ENCODE measurements at places on chromosomes 11 and 22.

- no peak for DNase-seq
- H3K4me3 ChIP-seq: no peak overlapping the region
- no peak overlapping the region for H3K27ac ChIP-seq
- no peaks in the 10 kb centered on the region for H3K27me3 ChIP-seq
- H3K4me1 ChIP-seq: no peaks in the 10 kb centered on the region
These were observed 18.6 kb upstream of the OR56A3 start for GRCh38 chr11:5923427-5923776.

- peaks cover 6% of the 10 kb centered on the region for H3K4me1 ChIP-seq
- peaks cover 12% of the 10 kb centered on the region for H3K36me3 ChIP-seq
- H3K27me3 ChIP-seq: no peaks in the 10 kb centered on the region
- H3K4me3 ChIP-seq: no peak overlapping the region
- no peak for DNase-seq
- no peak overlapping the region for H3K27ac ChIP-seq
These were observed 40.8 kb upstream of the CYP2D6 start for GRCh38 chr22:42171417-42171816.

DNA sequence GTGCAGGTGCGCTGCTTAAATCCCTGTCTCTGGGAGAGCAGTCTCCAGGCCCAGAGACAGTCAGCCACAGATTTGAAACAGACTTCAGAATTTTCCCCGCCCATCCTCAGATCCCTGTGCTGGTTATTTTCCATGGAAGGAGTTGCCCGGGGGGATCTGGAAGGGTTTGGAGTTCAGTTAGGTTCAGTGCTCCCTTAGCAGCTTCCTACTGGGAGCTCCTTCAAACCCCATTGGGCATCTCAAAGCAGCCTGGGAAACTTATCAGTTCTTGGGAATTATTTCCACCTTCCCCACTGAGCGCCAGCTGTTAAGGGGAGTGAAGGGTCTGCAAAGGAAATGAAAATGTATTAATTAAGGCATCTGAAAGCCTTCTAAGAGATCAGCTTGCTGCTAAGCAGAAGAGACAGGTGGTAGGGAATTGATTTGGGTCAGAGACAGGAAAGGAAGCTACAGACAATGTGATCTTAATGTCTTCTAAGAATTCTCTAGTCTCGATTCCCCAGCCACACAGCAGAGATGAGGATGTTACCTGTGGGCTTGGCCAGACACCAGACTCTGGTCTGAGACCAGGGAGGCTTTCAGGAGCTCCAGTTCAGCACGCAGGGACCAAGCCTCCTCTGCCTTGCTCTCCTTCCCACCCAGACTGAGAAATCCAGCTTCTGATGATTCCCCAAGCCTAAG lies 106.2 kb upstream of the TBCEL start:
- no peak overlapping the region for H3K4me3 ChIP-seq
- H3K27ac ChIP-seq: no peak overlapping the region
- no peaks in the 10 kb centered on the region for H3K36me3 ChIP-seq

GRCh38 chr11:88202498-88202897 lies 27.3 kb upstream of the RAB38 start:
- H3K36me3 ChIP-seq: no peaks in the 10 kb centered on the region
- H3K27me3 ChIP-seq: no peaks in the 10 kb centered on the region

DNA sequence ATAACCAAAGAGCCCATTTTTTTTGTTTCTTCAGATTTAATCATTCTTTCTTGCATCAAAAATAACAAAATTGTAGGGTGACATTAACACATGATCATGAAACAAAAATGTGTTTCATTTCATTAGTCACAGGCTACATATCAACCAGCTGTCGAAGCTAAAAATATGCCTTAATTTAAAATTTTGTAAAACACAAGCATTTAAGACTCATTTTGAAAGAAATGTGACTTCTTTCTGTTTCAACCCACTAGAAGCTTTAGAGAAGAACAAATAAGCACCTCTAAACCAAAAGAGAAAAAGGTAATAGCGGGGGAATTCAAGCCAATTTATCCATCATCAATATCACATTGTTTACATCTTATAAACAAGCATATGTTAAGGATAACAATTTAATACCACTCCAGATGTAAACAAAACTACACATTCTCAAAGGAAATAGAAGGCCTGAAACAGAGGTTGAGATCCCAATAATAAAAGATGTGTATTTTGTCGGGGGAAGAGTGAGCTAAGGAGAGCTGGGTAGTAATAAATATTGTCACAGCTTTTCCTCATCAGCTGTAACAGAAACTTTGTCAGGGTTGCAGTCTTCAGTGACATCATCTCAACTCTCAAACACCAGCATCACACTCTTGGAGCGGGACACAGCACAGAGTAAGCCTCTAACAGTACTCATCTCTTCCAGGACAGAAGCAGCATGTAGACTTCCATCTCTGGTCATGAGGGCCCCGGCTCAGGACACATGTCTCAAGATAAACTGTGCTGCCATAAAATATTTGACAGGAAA lies 42.0 kb downstream of the ALG9 start:
- no peaks in the 10 kb centered on the region for H3K4me1 ChIP-seq
- no peaks in the 10 kb centered on the region for H3K27me3 ChIP-seq
- no peak for DNase-seq
- H3K27ac ChIP-seq: no peak overlapping the region
- H3K4me3 ChIP-seq: no peak overlapping the region
- peaks cover 14% of the 10 kb centered on the region for H3K36me3 ChIP-seq

- no peaks in the 10 kb centered on the region for H3K27me3 ChIP-seq
- no peaks in the 10 kb centered on the region for H3K36me3 ChIP-seq
- peak overlapping the region; percentile 83 for H3K27ac ChIP-seq
These were observed 458 bp downstream of the OSBPL5 start for GRCh38 chr11:3164552-3165151.

- peak overlapping the region; percentile 44 for H3K4me3 ChIP-seq
- peaks cover 6% of the 10 kb centered on the region for H3K36me3 ChIP-seq
- no peaks in the 10 kb centered on the region for H3K27me3 ChIP-seq
- H3K4me1 ChIP-seq: peaks cover 75% of the 10 kb centered on the region
- DNase-seq: peak; percentile 79
- peak overlapping the region; percentile 93 for H3K27ac ChIP-seq
These were observed 32.1 kb downstream of the A4GALT start for GRCh38 chr22:42688241-42689211.

DNA sequence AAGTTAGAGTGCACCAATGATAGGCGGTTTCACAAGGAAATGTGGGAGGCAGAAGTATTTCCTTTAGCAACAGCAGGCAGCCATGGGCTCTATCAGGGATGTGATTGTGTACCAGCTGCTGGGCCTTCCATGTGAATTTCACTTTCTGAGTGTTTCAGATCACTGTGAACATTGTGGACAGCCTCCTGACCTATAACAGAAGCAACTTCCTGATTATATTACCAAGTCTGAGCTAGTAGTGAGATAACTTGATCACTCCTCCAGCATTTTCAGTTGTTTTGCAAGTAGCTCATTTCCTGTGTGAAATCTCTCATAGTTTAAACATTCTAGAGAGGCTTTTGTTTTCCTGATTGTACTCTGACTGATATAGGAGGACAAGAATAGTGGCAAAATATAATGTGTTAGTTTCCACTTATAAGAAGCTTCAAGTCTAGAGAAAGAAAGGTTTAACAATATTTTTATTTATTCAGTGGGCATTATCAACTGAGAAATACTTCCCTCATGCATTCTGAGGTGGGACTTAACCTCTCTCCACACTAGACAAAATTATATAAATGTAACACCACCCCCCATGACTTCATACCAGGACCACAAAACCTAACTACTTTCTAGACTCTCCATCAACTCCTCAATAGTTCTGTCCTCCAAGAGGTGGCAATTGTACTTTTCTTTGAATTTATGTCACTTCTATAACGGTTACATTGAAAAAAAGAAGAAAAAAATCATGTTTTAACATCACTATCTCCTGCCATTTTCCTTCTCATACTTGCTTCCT lies 184.2 kb upstream of the LUZP2 start:
- no peak overlapping the region for H3K4me3 ChIP-seq
- no peaks in the 10 kb centered on the region for H3K4me1 ChIP-seq
- DNase-seq: no peak
- H3K27me3 ChIP-seq: no peaks in the 10 kb centered on the region
- no peaks in the 10 kb centered on the region for H3K36me3 ChIP-seq

GRCh38 chr11:73420136-73420535 lies 43.9 kb downstream of the RELT start:
- no peak for DNase-seq
- H3K4me1 ChIP-seq: peaks cover 5% of the 10 kb centered on the region
- no peak overlapping the region for H3K27ac ChIP-seq
- H3K36me3 ChIP-seq: peaks cover 3% of the 10 kb centered on the region
- H3K4me3 ChIP-seq: no peak overlapping the region

- DNase-seq: no peak
- H3K4me1 ChIP-seq: no peaks in the 10 kb centered on the region
- H3K27me3 ChIP-seq: no peaks in the 10 kb centered on the region
- H3K36me3 ChIP-seq: no peaks in the 10 kb centered on the region
- no peak overlapping the region for H3K4me3 ChIP-seq
- no peak overlapping the region for H3K27ac ChIP-seq
These were observed 945.3 kb downstream of the LRRC4C start for GRCh38 chr11:40514124-40514523.

GRCh38 chr11:7905549-7905948 lies 25.5 kb downstream of the OR10A6 start:
- peak overlapping the region; percentile 67 for H3K27ac ChIP-seq
- H3K27me3 ChIP-seq: no peaks in the 10 kb centered on the region
- no peak for DNase-seq
- H3K4me3 ChIP-seq: peak overlapping the region; percentile 54
- H3K36me3 ChIP-seq: no peaks in the 10 kb centered on the region

- H3K36me3 ChIP-seq: no peaks in the 10 kb centered on the region
- peaks cover 51% of the 10 kb centered on the region for H3K4me1 ChIP-seq
- no peak for DNase-seq
These were observed 93.1 kb downstream of the RPL27A start for GRCh38 chr11:8775734-8776133.

GRCh38 chr11:96303064-96303463 lies 39.9 kb downstream of the MAML2 start:
- H3K4me3 ChIP-seq: no peak overlapping the region
- H3K27ac ChIP-seq: peak overlapping the region; percentile 79
- H3K36me3 ChIP-seq: no peaks in the 10 kb centered on the region
- peaks cover 51% of the 10 kb centered on the region for H3K4me1 ChIP-seq
- H3K27me3 ChIP-seq: no peaks in the 10 kb centered on the region
- DNase-seq: no peak

DNA sequence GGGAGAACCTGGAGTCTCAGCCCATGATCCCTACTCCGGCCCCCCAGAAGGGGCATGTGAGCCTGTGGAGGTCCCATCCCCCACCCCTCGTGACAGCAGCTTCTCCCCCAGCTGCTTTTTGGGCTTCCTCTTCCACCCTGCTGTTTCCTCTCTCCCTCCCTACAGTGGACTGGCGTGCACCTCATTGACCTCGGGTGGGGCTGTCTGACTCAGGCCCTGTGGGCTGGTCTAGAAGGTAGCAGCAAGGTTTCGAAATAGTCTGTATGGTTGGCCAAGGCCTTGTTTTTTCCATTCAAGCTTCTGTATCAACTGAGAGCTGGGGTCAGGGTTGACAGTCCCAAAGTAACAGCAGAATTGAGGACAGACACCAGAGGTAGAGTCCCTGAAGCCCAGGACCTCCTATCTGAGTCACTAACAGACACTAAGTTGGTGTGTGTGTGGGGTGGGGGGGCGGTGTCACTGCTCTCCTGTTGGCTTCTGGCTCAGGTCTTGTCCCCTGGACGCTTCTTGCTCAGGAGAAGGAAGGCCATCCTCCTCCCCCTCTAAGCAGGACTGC lies 7.7 kb downstream of the SLC37A2 start:
- H3K27ac ChIP-seq: no peak overlapping the region
- H3K27me3 ChIP-seq: no peaks in the 10 kb centered on the region
- no peak overlapping the region for H3K4me3 ChIP-seq
- no peaks in the 10 kb centered on the region for H3K4me1 ChIP-seq
- no peak for DNase-seq

GRCh38 chr11:123692961-123693360 lies 38.5 kb upstream of the SCN3B start:
- no peak overlapping the region for H3K27ac ChIP-seq
- no peak overlapping the region for H3K4me3 ChIP-seq
- DNase-seq: no peak
- no peaks in the 10 kb centered on the region for H3K27me3 ChIP-seq
- H3K36me3 ChIP-seq: no peaks in the 10 kb centered on the region

GRCh38 chr22:29840498-29840897 lies 2.4 kb upstream of the ASCC2 start:
- peaks cover 8% of the 10 kb centered on the region for H3K4me1 ChIP-seq
- DNase-seq: no peak
- H3K27ac ChIP-seq: no peak overlapping the region
- H3K4me3 ChIP-seq: no peak overlapping the region
- H3K27me3 ChIP-seq: no peaks in the 10 kb centered on the region
- no peaks in the 10 kb centered on the region for H3K36me3 ChIP-seq
